ENCODE measurements at places on chromosomes 6 and 20.

DNA sequence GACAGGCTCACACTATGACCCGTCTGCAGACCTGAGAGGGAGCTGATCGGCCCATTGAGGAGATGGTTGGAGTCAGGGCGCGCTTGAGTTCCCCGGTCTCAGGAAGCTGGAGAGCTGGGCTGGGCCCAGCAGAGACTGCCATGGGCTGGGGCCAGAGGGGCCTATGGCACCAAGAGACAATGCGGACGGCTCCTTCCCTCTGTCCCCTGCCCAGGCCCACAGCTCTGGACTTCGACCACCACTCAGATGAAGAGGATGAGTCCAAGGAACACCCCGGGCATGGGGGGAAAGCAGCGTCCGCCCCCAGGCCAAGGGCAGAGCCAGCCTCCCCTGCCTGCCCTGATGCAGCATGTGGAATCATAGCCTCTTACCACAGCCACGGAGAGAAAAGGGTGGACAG is 40.2 kb upstream of the PHACTR3 start:
- no peak for DNase-seq

DNA sequence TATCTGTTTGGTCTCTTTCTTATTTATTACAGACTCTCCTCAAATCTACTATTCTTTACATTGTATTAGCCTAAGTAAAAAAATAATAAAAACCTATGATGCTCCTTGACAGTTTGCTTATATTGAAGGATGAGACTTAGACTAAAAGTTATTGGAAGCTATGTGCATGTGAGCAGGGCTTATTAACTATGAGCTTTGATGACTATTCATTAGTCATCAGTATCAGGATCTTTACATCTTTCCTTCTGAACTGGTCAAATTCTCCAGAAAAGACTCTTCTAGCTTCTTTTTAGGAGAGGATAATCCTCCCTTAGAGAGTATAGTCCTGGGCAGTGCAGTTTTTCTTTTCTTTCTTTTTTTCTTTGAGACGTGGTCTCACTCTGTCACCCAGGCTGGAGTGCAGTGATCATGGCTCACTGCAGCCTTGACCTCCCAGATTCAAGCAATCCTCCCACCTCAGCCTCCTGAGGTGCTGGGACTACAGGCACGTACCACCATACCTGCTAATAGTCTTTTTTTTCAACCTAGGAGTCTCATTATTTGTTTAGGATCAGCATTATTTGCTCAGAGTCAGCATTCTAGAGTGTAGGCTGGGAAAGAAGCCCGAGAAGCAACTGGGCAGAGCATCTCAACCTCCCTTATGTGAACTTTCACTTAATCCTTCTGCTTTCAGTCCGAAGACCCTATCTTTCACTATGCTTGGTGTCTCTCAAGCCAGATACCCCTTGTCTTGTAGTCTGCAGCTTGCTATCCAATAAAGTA is 37.1 kb upstream of the YWHAB start:
- no peak for DNase-seq

- DNase-seq = no peak
These were observed 10.7 kb downstream of the SLC22A1 start for GRCh38 chr6:160132297-160132637.

GRCh38 chr20:44961870-44962267 is 1.7 kb upstream of the TOMM34 start:
- DNase-seq = no peak

- DNase-seq = no peak
These were observed 7.9 kb downstream of the TGM3 start for GRCh38 chr20:2303673-2304072.

GRCh38 chr6:41359617-41360313 is 24.4 kb downstream of the NCR2 start:
- DNase-seq = no peak

- no peak for DNase-seq
These were observed 130.2 kb downstream of the BTBD3 start for GRCh38 chr20:12047838-12048432.

DNA sequence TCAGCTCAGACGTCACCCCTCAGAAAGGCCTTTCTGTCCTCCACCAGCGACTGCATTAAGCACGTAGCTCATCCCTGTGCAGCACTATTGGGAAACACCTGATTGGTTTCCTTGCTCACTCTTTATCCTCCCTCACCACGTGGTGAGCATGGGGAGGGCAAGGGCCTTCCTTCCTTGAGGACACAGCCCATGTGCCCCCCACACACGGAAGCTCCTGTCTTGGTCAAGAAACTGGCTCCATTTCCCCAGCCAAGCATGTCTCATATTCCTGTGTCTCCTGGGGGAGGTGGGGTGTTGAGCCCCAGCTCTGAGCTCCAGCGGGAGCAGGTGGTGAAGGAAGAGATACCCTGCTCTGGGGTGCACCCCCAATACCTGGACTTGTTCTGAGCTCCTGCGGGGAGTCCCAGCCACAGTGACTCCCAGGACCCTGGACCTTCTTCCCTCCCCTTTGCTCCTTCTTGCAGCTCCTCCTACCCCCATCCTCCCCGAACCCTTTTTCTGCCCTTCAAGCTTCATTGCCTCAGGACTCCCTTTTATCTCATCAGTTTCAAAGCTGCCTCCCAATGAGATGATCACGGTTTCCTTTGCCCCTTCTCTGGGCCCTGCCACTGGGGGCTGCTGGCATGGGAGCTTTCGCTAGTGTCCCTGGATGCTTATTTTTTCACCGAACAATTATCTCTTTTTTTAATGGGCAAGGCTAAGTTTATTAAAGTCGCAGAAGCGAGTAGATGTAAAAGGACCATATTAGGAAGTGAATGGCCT is 230.1 kb downstream of the TFAP2C start:
- DNase-seq = no peak

- DNase-seq = no peak
These were observed 10.8 kb upstream of the POU3F2 start for GRCh38 chr6:98823428-98824161.

DNA sequence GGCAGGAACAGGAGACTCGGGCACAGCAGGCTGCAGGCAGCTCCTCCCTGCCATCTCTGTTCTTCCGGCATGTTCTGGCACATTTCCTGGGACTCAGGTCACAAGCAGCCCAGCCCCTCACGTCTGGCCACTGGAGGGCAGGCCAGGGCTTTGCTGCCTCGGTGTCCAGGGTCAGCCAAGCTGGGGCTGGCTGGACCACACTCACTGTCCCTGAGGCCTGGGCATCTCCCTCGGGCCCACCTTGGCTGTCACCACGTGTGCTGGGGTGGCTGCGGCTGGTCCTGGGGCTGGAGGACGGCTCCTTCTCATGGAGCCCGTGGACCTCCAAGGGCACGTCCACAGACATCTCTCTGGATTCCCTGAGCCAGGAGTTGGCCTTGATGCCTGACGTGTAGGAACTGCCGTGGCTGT is 18.5 kb downstream of the FRMD1 start:
- peak; percentile 45 for DNase-seq

- no peak for DNase-seq
These were observed 69.4 kb downstream of the PRND start for GRCh38 chr20:4791121-4791520.

DNA sequence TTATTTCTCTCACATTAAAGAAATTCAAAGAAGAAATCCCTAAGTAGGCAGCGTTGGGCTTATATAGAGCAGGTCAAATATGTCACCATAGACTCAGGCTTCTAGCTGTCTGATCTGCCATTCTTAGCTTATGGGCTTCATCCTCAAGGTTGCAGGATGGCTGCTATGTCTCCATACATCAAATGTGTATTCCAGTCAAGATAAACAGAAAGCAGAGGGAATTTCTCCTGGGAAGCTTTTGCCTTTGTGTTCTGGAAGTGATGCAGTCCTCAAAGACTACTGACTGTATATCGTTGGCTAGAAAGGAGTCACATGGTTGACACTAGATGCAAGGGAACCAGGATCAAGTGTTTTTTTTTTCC is 36.0 kb downstream of the ZNF341 start:
- no peak for DNase-seq

- DNase-seq = no peak
These were observed 38.6 kb downstream of the ASXL1 start for GRCh38 chr20:32396646-32397160.

DNA sequence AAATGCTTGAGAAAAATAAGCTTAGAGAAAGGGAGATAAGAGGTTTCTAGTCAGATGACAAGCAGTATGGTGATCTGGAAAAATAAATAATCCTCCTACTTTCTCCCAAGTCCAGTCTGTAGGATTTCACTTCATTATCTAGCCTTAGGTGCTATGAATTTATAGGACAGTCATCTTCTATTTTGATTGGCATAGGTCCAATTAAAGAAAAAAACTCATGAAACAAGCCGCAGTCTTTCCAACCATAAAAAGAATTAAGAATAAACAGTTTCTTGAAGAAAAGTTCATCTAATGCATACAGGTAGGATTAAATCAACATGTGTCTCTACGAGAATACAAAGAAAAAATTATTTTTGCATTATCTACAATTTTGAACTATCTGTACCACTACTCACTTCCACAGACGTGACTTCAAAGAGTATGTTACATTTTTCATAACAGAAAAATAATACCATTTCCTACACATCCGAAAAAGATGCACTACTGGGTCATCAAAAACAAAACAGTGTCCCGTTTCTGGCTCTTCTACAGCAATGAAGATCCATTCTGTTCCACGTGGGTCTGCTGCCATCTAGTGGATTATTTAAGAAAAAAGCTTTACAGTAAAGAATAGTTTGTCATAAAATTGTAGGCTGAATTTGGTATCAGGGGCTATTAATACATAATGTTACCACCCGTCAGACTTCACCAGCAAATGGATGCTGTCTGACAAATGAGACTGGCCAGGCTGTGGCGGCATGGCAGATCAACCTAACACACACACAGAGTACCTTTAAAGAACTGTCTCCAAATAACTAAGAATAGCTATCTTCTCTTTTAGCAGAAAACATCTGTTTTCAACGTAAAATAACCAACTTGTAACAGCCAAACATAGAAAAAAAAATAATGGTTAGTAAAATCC is 28.9 kb downstream of the STX7 start:
- DNase-seq = peak; percentile 86

GRCh38 chr6:134464690-134465411 is 146.9 kb upstream of the SGK1 start:
- DNase-seq = no peak

DNA sequence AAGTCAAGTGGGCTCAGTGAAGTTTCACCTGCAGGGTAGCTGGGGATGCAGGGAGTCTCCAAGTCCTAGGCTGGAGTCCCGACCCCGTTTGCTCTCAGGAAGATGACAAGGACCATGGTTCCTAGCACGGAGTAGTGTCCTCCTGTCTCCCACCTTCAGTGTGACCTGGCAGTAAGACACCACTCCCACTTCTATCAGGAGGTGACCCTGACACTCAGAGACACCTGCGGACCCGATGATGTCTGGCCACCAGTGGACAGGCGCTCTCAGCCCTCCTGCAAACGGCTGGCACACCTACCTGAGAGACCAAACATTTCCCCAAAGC is 1.1 kb downstream of the SOD2 start:
- DNase-seq = peak; percentile 14

GRCh38 chr6:98925831-98926230 is 21.9 kb downstream of the FBXL4 start:
- DNase-seq = no peak

- no peak for DNase-seq
These were observed 25.6 kb upstream of the SLPI start for GRCh38 chr20:45279992-45280391.

GRCh38 chr20:17910828-17911294 is 57.7 kb downstream of the SNX5 start:
- DNase-seq = no peak

GRCh38 chr6:38804358-38804757 is 89.2 kb downstream of the DNAH8 start:
- no peak for DNase-seq

- no peak for DNase-seq
These were observed 38.0 kb downstream of the PHIP start for GRCh38 chr6:79040083-79040482.

GRCh38 chr20:7347409-7347808 is 579.9 kb downstream of the BMP2 start:
- DNase-seq = no peak

- DNase-seq = no peak
These were observed 2.5 kb downstream of the PPDPF start for GRCh38 chr20:63522981-63523611.

DNA sequence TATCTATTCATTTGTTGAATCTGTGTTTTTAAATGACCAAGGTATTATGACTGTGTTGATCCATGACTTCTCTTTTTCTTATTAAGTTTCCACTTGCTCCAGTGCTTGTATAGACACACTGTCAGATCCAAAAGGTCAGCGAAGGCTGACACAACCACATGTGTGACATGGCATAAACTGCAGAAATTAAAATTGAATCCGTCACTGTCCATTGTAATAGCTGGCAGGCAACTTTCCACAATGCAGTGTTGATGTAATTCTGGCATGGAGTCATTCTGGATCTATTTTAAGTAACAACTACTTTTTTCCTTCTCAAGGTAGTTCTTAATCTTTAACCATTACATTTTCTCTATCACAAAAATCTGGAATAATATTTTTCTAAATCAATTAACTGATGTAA is 145.3 kb downstream of the AIG1 start:
- no peak for DNase-seq

GRCh38 chr6:125586074-125586473 is 163.4 kb upstream of the HEY2 start:
- DNase-seq = no peak

DNA sequence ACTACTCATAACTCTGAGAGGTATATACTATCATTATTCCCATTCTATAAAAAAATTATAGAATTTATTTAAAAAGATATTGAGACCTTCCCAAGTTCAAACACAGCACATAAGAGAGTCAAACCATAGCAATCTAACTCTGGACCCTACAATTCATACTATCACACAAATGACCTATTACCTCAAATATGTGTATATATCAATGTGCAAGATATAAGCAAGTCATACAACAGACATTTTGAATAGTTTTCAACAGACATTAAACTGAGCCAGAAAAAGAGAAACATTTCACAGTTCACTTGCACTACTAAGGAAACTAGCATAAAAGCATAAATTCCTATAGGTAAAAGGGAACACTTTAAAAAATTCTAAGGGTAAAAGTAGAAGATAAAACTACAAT is 11.7 kb downstream of the PHIP start:
- DNase-seq = no peak

- DNase-seq = no peak
These were observed 2.5 kb upstream of the APOBEC2 start for GRCh38 chr6:41050536-41050935.

DNA sequence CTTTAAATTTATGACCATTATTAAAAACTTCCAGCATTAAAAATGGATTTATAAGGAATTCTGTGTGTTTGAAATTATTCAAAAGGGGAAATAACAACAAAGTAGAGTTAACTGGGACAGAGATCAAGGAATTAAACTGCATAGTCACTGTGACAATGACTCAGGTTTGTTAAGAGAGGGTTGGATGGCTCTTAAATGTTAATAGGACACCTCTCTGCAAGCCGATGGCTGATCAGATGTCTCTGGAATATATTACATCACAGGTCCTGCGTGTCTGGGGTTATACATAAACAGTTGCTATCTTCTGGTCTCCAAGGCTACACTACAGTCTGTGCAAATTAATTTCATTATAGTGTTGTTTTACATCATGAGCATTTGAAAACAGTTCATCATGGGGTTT is 574.3 kb downstream of the COL12A1 start:
- no peak for DNase-seq

DNA sequence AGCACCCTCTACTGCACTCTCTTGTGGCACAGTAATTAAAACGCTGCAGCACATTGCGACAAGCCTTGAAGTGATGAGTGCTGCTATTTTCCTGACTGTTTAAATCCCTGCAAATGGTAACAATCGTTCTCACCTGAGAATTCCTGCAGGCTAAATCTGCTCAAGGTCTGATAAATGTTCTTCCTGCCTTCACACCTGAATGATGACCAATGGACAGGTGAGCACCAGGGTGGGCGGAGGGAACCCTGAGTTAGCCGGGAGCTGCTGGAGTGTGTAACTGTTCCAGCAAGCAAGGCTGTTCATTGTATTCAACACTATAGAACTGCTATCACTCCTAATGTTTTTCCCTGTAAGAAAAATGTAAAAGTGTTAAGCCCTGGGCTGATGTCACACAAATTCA is 4.0 kb downstream of the DACT2 start:
- DNase-seq = no peak

Data from cerebellar cortex (tissue), 1 donor.